ENCODE measurements at places on chromosomes 5 and 9.
A peak's percentile ranks its signal among the peaks of the same experiment; 100 is the strongest.

DNA sequence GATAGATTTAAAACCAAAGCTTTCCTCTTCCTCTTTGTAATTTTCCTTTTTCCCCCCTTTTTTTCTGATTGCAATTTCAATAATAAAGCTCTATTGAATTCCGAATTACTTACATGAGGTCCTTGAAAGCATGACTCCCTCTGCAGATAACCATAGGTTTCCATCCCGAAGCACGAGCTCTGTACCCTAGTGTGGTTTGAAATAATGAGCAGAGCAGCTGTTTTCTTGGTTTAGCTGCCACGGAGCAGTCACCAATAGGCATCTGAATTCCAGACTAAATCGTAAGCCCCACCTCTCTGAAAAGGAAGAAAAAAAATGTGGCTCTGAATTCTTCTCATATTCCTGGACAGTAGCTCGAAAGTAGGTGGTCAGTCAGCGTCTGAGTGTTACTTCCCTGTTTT is 18.5 kb upstream of the GNE start:
- DNase-seq: no peak

DNA sequence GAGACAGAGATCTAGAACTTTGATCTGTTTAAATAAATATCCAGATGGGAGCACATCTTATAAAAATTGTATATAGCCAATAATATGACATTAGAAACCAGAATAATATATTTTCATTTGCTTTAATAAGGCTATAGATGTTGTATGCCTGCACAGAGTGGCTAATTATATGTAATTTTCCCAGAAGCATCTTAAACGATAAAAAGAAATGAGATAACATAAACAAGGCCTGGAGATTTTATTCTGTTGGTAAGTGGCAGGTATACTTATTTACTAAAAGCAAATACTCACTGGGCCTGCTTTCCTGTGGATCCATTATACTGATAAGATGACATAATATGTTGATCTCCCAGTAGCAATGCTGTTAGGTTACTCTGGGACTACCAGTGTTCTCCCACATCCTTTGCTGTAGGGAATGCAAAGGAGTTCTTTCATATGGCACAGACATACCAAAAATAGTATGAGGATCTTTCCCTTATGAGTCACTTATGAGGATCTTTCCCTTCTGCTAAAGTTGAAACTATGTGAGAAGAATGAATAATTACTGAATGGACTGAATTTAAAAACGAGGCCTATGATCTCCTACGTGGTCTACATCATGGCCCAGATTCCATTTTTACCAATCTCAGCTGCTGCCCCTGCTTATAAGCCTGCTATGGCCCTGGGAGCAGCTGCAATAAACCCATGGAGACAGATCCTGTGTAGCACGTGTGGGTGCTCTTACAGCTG is 112.1 kb downstream of the NUDT12 start:
- DNase-seq: no peak

DNA sequence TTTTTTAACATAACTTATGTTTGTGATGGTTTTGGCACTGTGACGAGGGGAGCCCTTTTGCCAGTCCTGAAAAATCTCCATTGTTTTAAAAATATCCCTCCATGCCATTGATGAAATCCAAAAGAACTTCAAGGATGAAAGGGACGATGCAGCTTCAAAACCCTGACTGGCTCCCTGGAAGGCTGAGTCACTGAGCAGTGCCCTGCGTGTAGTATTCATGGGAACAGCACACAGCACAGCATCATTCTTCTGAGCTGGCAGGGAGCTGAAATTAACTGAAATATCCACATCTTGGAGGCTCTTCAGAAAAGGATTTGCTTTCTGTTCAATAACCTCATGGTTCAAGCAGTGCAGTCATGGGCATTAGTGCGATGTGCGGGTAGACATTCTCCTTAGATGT is 29.7 kb downstream of the PDE4D start:
- no peak for DNase-seq

GRCh38 chr5:10555277-10555684 is 8.6 kb upstream of the ANKRD33B start:
- DNase-seq: no peak

GRCh38 chr5:180779985-180780610 is 22.5 kb downstream of the MGAT1 start:
- DNase-seq: no peak

- DNase-seq: no peak
Observed at GRCh38 chr9:135147474-135147805, 60.0 kb downstream of the OLFM1 start.

GRCh38 chr9:95425910-95426551 is 90.7 kb downstream of the PTCH1 start:
- DNase-seq: no peak

DNA sequence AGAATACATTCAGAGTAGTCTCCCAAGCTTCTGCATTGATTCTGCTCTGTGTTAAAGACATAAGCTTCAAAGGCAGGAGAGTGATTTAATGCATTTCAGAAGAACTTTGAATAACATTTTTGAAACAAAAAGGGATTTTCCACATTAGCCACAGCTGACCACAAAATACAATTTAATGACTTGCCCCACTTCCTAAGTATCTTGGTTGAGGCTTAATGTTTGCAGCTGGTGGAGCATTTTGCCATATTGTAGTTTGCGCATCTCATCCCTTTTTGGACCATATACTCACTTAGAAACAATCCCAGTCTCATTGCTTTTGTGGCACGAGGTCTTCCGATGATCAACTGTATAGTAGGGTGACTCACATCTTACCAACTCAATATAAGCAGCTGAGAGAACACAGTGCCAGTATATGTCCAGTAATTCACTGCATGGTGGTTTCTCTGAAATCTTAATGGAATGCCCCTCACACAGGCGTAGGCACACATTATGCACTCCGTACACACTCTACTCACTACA is 455.8 kb upstream of the PTGER4 start:
- DNase-seq: no peak

GRCh38 chr5:110345623-110346022 is 380.8 kb downstream of the TMEM232 start:
- no peak for DNase-seq

- DNase-seq: no peak
Observed at GRCh38 chr5:79318935-79319614, 83.1 kb downstream of the JMY start.

GRCh38 chr5:36054647-36055046 is 12.0 kb downstream of the UGT3A2 start:
- no peak for DNase-seq

GRCh38 chr5:151126199-151126645 is 31.4 kb downstream of the ANXA6 start:
- peak; percentile 43 for DNase-seq

GRCh38 chr5:167217097-167217743 is 1074.2 kb upstream of the WWC1 start:
- no peak for DNase-seq

- no peak for DNase-seq
Observed at GRCh38 chr5:56080375-56081052, 85.8 kb upstream of the IL6ST start.

DNA sequence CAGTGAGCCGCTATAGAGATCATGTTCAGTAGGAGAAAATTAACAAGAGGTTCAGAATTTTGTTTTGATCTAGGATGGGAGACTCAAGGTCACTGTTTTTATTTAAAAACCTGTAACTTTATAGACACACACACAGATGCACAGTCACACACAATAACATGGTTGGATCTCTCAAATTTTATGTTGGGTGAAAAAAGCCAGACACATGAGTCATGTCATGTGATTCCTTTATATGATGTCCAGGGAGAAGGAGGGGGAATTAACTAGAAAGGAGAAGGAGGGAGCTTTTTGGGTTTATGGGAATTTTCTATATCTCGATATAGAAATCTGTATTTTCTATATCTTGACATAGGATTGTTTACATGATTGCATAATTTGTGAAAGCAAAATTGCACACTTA is 17.1 kb downstream of the C6 start:
- no peak for DNase-seq

DNA sequence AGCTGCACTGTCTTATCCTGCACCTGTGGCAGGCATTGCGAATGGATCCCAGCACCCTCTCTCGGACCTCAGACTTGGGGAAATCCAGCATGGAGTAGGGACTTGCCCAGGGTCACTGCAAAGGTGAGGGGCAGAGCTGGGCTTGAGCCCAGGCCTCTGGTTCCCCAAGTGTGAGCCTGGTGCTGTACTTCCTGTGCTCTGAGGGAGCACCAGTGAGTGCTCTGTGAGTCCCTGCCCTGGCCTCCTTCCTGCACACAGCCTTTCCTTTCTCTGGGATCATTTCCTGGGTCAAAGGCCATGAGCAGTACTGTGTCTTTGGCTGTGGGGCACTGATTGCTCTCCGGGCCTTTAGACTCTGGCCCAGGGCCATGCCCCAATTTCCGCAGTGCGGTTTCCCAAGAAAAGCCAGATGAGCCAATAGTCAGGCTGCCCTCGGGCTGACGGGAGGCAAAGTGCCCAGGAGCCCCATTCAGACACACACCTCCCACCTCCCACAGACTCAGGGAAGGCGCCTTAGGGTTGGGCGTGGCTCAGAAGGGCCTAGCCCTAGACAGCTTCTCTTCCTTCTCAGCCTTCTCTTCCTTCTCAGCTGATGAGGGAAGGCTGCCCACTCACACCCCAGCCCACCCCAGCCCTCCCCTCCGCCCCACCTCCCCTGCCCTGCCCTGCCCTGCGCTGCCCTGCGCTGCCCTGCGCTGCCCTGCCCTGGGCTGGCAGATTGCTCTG is 23.3 kb upstream of the TRIM14 start:
- no peak for DNase-seq

GRCh38 chr9:13570068-13570974 is 290.8 kb upstream of the MPDZ start:
- no peak for DNase-seq

DNA sequence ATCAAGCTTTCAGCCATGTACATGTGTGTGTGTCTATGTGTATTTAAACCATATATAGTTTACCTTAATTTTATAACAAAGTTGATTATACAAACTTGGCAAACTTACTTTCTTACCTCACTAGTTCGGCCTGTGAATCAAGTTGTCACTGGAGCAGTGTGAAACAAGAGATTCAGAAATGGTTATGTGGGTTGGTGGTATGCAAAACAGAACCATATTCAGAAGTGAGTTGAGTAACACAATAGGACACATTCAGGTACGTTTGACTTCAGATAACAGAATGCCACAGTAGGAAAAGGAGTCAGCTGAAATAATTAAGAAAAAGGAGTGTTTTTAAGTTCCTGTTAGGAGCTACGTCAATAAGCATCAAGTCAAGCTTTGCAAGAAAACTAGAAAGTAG is 21.5 kb downstream of the XPA start:
- no peak for DNase-seq

GRCh38 chr9:127380479-127380878 is 16.5 kb upstream of the SLC2A8 start:
- no peak for DNase-seq

- no peak for DNase-seq
Observed at GRCh38 chr5:80714570-80715298, 60.0 kb upstream of the DHFR start.

- DNase-seq: no peak
Observed at GRCh38 chr9:129646252-129646651, 4.3 kb upstream of the ASB6 start.

GRCh38 chr9:83218411-83219090 is 155.6 kb upstream of the RASEF start:
- no peak for DNase-seq

DNA sequence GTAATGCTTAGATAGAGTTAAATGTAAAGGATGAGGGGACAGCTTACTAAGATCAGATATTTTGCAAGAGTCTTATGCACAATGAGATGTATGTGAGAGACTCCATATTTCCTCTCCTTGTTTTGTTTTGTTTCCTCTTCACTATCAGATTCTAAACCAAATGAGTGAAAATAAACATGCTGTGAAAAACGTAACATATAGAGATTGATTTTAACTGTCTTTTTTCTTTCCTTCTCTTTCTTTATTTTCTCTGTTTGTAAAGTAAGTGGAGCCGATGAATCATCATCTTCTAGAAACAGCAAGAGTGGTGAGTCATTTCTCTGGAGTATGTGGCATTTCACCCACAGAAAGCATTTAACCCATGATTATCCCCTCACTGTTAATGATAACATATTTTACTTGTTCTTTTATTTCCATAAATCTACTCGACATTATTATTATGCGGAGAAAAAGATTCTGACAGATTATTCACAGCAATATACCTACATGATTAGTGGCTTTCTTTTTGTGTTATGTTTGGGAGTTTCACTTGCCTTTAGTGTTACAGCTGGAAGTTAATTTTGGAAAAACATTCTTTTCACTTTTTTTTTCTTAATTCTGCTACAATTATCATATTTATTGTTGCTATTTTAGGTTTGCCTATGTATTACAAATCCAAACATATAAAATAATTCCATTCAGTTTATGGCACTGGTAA is 2.1 kb upstream of the ANXA1 start:
- no peak for DNase-seq

DNA sequence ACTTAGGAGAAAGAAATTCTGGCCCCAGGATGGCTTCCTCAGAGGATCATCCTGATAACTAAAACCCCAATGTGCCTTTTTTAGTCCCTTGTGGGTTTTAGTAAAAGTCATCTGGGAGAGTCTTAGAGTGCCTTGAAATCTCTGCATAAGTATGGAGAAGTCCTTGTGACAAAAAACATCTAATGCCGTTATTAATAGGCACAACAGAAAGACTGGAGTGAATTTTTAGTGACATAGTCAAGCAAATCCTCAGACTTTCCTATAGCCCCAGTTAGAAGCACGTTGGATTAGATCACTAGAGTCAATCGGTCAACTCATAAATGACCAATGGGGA is 108.2 kb upstream of the MPDZ start:
- no peak for DNase-seq

DNA sequence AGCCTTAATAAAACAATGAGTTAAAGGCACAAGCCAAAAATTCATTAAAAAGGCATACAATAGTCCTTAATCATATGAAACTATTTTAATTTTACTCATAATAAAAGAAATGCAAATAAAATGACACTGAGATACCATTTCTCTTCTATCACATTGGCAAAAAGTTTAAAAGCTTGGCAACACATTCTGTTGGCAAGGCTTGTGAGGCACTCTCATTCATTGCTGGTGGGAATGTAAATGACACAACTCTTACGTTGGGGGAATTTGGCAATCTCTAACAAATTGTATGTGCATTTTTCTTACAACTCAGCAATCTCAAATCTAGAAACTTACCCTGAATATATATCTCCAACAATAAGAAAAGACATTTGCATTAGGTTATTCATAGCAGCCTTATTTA is 111.6 kb downstream of the PRELID2 start:
- no peak for DNase-seq

DNA sequence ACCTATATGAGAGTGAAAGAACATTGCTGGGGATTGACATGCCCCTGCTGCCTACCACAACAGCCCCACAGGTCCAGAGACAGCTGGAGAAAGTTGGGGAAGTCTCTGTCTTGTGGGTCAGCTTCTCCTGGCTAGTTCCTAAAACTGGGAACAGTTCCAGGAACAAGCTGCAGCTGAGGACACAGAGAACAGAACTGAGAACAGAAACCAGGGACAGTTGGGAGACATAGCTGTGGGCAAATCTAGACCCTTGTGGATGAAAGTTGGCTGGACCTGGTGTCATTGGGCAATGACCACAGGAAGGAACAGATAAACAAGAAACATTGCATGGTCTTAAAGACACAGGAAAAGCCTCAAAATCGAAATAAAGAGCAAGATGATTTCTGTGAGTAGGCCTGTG is 58.3 kb upstream of the MOCS2 start:
- DNase-seq: no peak
